ENCODE measurements at places on chromosomes 16 and 17.

GRCh38 chr17:48997103-48997826 lies at the start of gene IGF2BP1:
TSS of gene IGF2BP1 (plus strand) at chr17:48997385. CDS start at chr17:48997746, 361 bp downstream.
- DNase-seq, result peak; percentile 81

DNA sequence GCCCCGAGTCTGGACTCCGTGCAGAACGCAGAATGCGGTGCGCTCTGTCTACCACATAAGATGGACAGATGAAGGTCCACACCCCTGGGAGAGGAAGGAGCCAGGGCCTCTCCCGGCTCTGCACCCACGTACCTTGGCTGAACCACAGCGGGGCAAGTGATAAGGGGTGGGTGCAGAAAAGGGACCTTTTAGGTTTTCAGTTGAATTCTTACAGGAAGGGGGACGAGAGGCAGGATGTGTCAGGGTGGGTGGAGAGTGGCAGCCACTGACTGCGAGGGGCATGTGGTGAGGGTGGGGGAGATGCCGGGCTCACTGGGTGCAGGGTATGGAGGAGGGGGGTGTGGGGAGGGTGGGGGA lies 372 bp downstream of the CD300A start:
- no peak for DNase-seq

GRCh38 chr16:83402967-83403366 lies 404.8 kb upstream of the HSBP1 start:
- DNase-seq, result no peak

DNA sequence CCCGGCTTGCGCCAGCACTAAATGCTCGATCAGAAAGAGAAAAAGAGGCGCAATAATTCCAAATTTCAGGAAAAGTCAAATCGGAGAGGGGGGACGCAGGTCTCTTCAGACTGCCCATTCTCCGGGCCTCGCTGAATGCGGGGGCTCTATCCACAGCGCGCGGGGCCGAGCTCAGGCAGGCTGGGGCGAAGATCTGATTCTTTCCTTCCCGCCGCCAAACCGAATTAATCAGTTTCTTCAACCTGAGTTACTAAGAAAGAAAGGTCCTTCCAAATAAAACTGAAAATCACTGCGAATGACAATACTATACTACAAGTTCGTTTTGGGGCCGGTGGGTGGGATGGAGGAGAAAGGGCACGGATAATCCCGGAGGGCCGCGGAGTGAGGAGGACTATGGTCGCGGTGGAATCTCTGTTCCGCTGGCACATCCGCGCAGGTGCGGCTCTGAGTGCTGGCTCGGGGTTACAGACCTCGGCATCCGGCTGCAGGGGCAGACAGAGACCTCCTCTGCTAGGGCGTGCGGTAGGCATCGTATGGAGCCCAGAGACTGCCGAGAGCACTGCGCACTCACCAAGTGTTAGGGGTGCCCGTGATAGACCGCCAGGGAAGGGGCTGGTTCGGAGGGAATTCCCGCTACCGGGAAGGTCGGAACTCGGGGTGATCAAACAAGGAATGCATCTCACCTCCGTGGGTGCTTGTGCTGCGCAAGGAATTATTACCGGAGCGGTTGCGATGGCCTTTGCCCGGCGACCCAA lies 4.0 kb upstream of the DLX4 start:
- DNase-seq, result no peak

- DNase-seq, result no peak
Measured at GRCh38 chr17:79374807-79375206, 236.0 kb downstream of the RBFOX3 start.

DNA sequence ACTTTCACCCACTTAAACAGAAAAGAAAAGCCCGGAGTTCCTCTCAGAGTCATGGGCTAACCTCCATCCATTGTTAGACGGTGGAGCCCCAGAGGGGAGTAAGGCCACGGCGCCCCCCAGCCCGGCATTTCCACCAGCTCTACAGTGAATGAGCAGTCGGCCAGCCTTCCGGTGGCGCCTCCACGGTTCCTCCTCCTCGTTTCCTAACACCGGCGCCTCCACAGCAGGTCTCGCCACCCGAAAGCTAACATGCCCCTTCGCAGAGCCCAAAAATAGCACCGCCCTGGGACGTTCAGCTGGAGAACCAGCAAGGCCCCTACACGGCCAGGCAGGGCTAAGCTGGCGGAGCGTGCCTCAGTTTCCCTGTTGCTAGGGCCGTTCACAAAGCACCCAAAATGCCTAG lies 858 bp downstream of the MMD start:
- DNase-seq, result peak; percentile 62

DNA sequence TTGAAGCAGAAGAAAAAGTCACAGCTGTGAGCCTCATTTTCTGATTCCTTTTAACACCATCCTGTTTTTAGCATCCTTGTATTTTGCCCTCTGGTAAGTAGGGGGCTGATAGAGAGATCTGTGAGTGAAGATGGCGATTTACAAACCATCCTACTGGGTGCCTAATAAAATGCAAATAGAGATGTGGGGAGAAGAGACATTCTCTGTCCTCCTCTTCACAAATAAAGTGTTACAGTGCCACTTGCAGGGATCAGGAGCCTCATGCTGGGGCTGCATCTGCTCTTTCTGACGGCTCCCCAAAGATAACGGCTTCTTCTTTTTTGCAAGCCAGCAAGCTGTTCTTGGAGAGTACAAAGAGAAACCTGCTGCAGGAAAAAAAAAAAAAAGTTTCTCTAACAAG lies 418.6 kb downstream of the TOX3 start:
- no peak for DNase-seq

DNA sequence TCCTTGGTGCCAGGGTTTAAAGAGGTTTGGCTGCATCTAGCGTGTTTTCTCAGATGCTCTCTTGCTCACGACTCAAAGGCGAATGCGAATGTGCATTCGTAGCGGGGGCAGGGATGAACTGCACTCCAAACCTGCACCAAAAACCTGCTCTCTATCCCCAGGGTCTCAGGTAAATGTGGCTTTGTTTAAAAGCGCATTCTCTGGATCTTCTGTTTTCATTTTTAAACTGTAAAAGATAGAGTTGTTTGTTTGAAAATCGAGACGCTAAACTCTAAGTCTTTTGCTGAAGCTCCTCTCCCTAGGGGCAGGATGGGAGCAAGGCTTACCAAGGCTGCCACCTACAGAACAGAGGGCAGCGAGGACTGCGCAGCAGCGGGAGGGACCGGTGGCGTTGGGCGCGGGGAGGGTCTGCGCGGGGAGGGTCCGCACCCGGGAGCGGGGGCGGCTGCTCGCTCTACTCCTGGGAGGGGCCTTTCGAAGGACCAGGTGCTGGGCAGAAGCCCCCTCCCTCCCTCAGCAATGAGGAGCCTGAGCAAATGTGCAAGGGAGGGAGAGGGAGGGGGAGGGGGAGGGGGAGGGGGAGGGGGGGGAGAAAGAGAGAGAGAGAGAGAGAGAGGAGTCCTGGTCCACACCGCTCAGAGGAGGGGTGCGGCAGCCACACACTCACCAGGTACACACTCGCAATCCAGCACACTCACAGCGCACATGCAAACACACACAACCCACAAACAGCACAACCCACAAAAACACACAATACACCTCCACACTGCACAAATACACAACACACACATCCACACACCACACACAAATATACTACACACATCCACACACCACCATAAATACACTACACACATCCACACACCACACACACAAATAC lies 142.8 kb downstream of the GRIN2A start:
- peak; percentile 66 for DNase-seq

DNA sequence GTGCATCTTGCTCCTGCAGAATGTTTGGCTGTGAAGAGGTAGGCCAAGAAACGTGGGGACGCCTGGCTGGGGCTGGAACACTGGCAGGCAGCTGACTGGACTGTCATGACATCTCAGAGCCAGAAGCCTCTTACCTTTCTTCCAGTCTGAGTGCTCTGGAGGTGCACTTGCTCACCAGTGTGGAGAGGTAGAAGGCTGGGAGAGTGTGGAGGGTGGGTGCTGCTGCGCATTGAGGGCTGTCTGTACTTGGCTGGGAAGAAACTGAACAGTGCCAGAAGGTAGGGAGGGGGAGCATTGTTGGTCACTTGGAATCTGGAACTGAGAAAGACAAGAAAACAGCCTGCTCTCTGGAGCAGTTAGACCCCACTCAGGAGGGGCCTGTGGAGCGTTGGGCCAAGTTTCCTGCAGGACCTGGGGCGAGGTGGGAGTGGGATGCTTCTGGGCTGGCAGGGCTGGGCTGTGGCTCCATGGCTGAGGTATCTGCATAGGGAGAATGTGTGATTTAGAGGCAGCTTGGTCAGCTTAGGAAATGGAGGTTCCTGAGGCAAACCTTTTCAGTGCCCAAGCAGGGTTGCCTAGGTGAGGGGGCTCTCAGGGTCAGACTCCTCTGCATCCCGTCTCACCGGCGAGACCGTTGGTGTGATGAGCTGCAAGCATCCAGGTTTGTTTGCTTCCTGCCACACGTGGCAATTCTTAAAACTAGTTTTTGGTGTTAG lies 55.1 kb downstream of the KSR1 start:
- no peak for DNase-seq

- peak; percentile 43 for DNase-seq
Measured at GRCh38 chr17:50396261-50397110, 837 bp downstream of the LRRC59 start.
